ENCODE measurements at places on chromosomes 7 and 10.

- no peak for DNase-seq
Observed at GRCh38 chr7:13748998-13749397, 240.5 kb downstream of the ETV1 start.

DNA sequence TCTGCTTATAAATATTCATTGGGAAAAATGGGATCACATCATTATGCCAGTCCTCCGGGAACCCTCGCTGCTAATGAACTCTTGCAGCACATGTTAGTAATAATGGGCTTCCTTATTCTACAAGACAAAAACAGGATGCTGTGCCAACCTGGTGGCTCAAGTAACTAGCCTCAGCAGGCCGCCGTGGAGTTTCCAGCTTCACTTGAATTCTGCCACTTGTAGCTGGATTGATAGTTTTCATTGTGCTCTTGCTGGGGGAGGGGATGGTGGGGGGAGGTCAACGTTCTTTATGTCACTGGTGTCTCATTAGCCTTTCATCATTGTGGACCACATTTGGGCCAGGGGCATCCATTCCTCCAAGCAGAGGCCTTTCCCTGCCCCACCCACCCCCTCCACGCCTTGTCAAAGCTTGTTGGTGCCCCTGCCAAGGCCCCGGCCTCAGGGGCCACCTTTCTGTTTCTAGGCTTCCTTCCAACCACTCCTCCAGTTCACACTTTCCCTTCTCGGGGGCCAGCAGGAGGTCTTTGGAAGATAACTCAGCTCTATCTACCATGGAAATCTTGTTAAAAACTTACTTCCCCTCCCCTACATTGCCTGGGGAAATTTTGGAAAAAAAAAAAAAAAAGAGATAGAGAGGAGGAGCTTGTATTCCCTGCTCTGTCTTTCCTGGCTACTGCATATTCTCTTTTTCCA lies 153.9 kb downstream of the BMPER start:
- no peak for DNase-seq

- DNase-seq = no peak
Observed at GRCh38 chr7:148264933-148265557, 325.5 kb upstream of the C7orf33 start.

DNA sequence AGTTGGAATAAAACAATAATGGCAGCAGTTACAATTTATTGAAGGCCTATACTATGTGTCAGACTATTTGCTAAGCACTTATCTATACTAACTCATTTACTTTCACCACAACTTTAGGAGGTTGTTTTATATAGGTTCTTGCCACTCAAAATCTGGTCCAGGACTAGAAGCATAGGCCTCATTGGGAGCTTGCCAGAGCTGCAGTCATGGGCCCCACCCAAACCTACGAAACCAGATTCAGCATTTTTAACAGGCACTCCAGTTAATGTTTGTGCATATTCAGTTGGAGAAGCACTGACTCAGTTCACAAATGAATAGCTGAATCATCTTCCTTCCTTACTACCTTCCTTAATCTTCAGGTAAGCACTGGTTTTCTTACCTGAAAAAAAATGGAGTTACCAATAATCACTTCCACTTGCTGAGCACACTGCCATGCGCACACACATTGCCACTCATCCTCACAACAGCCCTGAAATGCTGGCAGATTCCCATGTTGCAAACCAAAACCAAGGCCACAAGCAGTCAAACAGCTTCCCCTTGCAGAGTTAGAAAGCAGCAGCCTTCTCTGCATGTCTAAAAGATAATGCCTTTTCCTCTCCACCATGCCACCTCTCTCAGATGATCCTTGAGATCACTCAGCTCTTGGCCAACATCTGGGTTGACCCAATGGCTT lies 122.4 kb downstream of the SLC16A9 start:
- DNase-seq = no peak

GRCh38 chr7:2217716-2218443 lies 14.9 kb downstream of the MAD1L1 start:
- no peak for DNase-seq

- DNase-seq = no peak
Observed at GRCh38 chr7:33418251-33418701, 288.9 kb downstream of the BBS9 start.

- DNase-seq = no peak
Observed at GRCh38 chr10:62636825-62637248, 167.7 kb upstream of the ADO start.

Measured in stimulated activated CD4-positive, alpha-beta T cell treated with anti-CD3 and anti-CD28 coated beads, Interleukin-15, amount 100 ng/mL, for 1 hour (primary cell).